ENCODE measurements at places on chromosomes 13 and 19.

GRCh38 chr19:38221919-38222830 lies 1.8 kb downstream of the DPF1 start:
- DNase-seq, result no peak

- DNase-seq, result no peak
Observed at GRCh38 chr13:42101821-42102585, 53.6 kb downstream of the DGKH start.

DNA sequence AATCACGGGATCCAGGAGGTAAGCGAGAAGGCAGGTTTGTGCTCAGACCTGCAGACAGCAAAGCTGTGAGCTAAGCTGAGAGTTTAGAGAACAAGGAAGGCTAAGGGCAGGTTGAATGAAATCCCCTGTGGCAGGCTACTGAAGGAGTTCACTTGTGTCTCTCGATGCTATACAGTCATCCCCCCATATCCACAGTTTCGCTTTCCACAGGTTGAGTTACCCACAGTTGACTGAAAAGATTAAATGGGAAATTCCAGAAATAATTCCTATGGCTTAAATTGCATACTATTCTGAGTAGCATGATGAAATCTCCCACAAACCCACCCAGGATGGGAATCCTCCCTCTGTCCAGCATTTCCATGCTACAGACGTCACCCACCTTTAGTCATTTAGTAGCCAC lies 49.6 kb downstream of the ABCC4 start:
- DNase-seq, result peak; percentile 71

GRCh38 chr13:19882231-19882630 lies 18.8 kb upstream of the ZMYM5 start:
- DNase-seq, result no peak

DNA sequence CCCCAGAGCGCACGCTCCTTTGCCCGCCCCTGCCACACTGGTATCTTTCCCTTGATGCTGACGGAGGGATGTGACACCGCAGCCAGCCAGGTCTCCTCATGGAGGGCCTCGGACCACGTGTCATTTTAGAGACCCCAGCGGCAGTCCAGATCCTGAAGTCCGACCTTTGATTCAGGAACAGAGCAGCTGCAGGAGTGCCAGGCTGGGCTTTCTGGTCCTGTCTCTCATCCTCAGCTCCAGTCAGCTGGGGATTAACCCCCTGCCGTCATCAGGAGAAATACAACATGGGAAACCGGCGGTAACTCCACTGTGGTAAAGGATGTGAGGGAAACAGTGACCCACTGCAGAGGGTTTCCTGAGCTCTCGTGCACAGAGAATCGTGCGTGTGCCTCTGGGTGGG lies 140.6 kb downstream of the SIPA1L3 start:
- no peak for DNase-seq

DNA sequence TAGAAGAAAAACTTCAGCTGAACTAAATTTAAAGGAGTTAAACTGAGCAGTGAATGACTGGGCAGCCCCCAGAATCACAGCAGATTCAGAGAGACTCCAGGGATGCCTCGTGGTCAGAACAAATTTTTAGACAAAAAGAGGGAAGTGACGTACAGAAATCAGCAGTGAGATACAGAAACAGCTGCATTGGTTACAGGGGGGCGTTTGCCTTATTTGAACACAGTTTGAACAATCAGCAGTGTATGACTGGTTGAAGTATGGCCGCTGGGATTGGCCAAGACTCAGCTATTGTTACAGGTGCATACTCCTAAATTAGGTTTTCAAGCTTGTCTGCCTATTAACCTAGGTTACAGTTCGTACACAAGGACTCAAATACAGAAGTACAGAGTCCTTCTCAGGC lies 2.2 kb upstream of the SPRYD7 start:
- DNase-seq, result peak; percentile 27

DNA sequence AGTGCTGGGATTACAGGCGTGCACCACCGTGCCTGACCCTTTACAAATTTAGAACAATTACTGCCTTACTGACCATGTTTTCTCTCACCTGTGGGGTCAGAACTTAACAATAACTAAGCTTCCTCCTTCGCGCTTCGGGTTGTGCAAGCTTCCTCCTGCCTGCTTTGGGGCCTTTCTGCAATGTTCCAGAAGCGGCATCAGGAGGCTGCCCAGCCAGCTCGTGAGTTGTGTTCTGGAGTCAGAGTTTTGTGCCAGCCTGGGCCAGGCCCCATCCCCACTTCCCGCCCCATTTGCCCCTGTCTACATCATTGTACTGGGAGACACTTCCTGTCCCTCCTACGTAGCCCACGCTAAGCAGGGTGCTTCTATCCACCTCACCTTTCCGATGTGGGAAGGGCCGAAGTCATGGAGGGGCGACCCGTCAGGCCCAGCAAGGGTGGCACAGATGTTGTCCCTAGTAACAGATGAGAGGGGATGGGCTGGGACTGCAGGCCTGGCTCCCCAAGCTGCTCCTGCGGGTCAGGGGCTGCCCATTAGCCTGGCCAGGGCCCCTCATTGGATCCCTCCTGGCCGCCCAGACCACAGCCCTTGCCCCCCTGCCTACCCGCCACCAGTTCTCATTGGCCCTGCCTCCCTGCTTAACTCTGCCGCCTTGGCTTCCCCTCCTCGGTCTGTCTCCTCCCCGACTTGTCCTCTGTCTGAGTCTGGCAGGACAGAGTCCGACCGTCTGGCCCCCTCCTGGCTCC lies 13.4 kb downstream of the UHRF1 start:
- DNase-seq, result no peak

- no peak for DNase-seq
Observed at GRCh38 chr19:38015216-38015615, 108.2 kb downstream of the SIPA1L3 start.

DNA sequence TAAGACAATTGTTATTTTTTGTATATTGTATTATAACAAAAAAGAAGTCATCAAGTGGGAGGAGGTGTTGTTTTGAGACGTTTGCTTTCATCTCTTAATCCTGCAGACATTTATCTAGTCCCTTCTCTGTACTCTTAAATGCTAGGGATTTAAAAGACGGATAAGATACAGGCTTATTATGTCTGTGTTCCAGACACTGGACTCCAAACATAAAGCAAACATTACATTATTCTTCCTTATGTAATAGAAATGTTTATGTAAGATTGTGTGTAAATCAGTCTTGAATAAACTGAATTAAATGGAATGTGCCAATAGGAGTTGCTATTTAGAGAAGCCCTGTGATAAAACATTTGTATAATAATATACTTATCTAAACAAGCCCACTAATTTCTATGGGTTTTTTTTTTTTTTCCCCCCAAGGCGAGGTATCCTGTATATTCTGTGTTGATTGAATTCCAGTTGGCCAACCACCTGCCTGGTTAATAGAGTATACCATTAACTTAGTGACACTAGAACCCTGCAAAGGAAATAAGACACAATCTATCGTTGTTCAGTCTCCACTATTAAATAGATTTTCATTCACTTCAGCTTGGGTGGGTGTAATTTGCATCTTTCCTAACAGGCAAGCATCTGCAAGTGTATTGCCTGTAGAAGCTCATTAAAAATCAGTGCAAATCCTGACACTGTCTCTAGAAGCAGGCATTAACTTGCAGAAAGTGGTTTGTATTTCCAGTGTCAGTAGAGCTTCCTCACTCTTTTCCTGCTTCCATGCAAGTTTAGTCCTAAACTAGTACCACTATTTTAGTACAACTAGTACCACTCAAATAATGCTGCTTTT lies 69.0 kb downstream of the LRCH1 start:
- DNase-seq, result no peak

DNA sequence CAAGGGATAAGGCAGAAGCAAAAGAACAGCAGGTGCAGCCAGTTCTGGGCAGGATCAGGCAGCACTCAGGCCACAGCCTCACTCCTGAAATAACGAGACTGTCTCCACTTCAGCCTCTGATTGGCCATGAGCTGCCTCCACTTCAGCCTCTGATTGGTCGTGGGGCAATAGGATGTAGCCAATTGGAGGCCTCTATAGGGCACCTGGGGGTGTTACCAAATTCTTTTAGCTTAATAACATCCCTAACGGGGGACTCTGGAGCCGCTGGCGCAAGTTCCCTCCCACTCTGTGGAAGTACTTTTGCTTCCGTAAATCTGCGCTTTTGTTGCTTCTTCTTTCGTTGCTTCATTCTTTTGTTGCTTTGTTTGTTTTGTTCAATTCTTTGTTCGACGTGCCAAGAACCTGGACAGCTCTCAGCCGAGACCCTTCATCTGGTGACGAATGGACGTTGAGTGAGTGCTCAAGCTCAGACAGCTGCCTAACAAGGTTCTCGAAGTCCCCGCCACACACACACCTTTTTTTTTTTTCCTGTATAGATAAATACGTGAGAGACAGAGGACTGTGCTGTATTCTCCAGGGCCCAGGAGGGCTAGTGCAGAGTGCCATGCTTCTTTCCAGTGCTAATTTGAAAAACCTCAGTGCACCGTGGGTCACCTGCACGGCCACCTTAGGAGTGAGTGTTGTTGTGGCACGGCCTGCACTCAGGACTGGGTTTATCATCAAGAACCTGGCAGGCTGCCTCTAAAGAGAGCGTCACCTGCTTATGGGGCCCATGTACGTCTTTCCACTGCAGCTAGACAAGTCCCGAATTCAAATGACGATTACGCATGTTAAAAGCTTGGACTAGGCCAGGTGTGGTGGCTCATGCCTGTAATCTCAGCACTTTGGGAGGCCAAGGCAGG lies 32.0 kb upstream of the TUBGCP3 start:
- no peak for DNase-seq

- DNase-seq, result no peak
Observed at GRCh38 chr13:22926748-22927400, 253.9 kb upstream of the SGCG start.

DNA sequence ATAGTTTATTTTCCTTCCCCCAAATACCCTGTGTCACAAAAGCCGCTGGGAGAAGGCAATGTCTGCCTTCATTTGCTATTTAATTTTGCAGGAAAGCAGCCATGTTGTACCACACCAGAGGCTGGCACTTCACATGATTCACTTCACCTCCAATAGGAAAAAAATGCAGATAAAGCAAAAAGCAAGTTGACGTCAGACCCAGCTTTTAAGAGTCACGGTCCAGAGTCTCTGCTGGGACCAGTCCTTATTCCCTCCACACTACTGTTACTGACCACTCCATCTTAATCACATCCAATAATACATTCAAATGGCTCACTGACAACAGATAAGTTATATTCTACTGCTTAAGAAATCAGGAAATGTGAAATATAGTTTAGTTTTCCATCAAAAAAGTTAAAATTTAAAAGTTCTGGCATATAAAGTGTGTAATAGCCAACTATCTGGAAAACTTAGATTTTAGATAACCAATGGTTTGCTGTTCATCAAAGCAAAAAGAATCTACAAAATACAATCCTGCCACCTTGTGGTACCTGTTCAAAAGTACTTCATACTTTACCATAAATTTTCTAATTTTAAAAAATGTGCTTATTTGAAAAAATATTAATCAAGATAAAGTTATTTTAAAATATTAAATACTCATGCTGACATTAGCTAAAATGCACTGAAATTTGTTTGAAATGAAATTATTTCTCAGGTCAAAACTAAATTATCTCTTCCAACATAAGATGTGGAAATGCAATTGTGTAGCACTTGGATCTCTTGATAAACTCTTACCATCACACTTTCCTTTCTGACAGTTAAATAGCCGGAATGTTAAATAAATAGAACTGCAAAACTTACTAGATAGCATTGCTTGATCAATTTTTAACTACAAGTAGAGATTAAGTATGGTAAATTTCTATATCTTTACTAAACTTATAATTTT lies 97.3 kb downstream of the SERP2 start:
- DNase-seq, result peak; percentile 40

DNA sequence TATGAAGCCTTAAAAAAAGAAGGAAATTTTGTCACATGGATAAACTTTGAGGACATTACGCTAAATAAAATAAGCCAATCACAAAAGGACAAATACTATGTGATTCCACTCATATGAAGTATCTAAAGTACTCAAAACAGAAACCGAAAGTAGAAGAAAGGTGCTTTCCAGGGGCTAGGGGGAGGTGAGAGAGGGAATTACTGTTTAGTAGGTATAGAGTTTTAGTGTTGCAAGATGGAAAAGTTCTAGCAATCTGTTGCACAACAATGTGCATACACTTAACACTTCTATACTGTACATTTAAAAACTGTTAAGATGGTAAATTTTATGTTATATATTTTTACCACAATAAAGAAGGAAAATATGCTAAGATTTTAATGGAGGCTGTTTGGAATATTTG lies 83.0 kb downstream of the POLR1D start:
- peak; percentile 16 for DNase-seq

DNA sequence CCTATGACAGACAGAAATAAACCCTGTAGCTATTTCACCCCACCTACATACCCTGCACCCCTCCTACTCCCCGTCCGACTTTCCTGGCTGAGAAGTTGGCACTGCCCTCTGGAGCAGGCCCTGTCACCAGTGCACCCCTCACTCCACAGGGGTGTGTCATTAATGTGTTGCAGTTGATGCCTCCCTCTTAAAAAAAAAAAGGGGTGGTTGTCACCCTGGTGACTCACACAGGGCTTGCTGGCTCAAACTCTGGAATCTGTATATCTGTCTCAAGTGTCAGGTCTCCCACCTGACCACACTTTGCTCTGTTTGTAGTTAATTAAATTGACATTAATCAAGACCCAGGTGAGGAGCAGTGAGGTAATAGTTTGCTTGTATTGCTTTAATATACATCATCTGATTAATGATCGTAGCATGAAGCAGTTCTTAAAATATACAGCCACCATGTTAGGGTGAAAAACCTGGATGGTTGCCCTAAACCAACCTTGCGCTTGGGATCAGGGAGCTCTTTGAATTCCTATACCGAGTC lies 2.0 kb upstream of the GATAD2A start:
- no peak for DNase-seq

DNA sequence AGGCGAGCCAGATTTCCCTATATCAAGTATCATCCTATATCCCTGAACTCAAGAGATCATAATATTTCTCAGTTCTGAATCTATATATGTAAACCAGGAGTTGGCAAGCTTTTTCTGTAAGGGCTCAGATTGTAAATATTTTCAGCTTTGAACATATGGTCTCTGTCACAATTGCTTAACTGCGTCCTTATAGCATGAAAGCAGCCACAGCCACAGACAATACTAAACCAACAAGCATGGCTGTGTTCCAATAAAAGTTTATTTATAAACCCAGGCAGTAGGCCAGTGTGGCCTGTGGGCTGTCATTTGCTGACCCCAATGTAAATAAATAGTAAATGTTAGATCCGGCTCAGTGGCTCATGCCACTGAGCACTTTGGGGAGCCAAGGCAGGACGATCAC lies 12.2 kb upstream of the MYH14 start:
- DNase-seq, result no peak

GRCh38 chr13:38301236-38301635 lies 48.4 kb upstream of the UFM1 start:
- no peak for DNase-seq

Data from GM12865 (cell line).